ENCODE measurements at places on chromosomes 11 and 22.

GRCh38 chr11:12731841-12732336 is 57.7 kb downstream of the TEAD1 start:
- no peak for DNase-seq

GRCh38 chr11:33553486-33553885 is 147.1 kb downstream of the C11orf91 start:
- DNase-seq, result no peak

DNA sequence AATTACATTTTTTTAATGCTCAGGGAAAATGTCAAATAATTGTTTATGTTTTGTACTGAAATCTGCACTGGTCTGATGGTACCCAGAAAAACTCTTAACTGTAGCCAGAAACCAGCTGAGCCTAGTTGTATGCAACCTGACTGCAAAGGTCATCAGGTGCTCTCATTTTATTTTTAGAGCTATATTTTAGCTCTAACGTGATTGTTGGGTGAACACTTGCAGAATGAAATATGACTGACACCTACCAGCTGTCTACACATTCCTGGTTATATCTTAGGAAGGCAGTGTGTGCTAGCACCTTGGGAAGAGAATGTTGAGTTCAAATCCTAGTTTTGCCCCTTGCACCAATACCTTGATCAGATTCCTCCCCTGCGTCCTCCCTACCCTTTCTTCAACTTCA is 23.6 kb downstream of the PTPRJ start:
- no peak for DNase-seq

DNA sequence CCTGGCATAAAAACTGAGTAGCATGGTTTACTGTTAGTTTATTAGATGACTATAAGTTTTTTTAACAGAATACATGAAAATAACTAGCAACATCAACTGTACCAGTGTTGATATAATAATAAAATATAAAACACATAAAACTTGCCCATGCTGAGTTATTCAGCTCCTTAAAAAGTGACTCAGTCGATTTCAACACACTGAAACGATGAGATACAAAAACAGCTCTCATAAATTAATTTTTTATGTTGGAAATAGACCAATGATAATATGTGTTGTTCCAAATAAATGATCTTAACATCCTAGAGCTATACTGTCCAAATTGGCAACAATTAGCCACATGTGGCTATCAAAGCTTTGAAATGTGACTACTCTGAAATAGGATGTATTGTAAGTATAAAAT is 15.9 kb downstream of the PDGFD start:
- no peak for DNase-seq

DNA sequence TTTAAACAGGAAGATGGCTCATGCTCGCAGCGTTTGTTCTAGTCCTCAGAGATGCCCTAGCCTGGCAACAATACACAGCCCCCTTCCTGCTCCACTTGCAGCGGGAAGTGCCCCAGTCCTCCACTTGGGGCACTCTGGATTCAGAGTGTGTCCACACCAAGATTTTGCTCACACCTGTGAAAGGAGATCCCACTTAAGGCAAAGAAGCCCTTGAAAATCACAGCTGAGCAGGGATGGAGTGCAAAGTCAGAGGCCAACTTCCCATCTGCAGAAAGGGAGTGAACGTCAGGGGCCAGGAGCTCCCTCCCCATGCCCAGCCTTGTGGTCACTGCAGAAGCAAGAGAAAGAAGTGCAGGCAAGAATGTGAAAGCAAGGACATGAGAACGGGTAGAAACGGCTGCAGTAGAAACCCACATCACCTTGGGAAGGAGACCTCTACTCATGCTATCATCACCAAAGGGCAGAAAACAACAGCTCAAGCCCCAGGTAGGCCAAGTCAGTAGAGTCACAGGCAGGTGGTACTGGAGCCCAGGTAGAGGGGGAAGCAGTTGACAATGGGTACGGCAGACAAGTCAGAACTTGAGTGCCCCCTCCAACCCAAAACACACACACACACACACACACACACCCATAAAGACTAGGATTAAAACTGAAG is 157.4 kb downstream of the BUD13 start:
- DNase-seq, result peak; percentile 22

DNA sequence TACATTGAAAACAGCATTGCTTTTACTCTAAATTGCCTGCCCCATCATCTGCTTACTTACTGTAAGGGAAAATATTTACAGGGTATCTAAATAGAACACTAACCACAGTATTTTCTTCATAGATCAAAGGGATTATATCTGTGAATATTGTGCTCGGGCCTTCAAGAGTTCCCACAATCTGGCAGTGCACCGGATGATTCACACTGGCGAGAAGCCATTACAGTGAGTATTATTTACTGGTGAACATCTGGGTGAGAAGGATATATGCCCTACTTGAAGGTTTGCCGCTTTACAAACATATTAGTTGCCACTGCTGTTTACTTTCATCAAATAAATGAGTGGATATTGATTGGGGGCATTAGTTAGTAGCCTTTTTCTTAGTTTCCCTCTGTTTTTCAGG is 5.9 kb upstream of the CNTF start:
- DNase-seq, result no peak

DNA sequence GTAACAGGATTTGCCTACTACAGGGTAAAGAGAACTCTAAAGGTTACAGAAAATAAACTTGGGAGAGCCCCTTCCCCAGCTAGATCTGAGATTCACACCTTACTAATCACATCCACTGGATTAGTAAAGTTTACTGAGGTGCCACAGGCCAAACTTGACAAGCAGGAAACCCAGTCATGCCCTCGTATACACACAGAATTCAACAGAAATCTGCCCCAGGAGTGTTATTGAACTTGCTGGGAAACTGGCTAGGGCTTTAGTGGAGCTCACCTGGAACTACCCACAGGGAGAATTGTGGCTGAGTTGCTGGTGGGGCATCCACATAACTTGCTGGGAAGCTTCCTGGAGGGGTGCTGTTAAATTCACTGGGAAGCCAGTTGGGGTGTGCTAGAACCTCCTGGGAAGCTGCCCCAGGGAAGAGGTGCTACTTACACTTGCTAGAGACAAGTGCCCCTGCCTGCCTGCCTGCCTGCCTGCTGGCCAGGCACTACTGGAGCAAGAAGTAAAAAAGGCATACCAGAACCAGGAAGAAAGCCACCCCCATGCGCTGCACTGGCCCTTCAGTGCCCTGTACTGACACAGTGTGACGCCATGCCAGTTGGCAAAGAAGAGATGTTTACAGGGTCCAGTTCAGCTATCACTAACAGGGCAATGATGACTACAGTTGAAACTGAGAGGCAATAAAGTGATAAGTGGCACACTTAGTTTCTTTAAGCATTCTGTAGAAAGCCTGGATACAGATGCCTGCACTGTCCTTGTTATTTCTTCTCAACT is 106.5 kb downstream of the ALX4 start:
- no peak for DNase-seq

GRCh38 chr22:36341640-36342041 is 46.1 kb downstream of the MYH9 start:
- DNase-seq, result no peak
